ENCODE measurements at places on chromosomes 16 and 17.

- no peak for DNase-seq
These were observed 266.4 kb upstream of the RPL38 start for GRCh38 chr17:73936908-73937627.

DNA sequence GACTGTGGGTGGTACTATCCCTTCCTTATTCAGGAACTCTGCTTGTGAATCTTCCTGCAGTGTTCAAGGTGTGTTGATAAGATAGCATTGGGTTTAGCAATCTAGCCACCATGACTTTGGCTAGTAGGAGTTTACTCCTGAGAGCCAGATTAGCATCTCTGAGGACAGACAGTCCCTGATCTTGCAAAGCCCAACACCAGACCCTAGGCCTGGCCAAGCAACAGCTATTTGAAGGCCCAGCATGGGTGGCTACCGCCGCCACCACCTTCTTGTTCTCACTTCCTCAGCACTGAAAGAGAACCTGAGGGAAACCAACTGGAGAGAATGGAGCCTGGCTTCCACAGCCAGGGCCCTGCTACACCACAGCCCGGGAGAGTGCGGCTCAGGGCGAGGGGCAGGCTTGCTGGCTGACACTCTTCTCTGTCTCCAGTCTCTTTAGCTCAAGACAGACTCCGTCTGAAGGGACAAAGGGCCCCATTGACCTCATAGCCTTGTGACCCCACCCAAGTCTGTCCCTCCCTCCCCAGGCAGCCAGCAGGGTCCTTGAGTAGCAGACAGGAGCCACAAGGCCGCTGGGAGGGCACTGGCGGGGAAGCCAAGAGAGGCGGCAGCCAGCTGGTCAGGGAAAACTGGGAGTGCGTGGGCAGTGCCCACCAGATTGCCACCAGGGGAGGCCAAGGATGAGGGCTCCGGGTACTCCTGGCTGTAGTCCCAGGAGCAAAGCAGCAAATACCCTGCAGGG is 10.9 kb upstream of the ARHGAP23 start:
- DNase-seq, result no peak

GRCh38 chr17:28570716-28571360 is 486 bp downstream of the PIGS start:
- peak; percentile 58 for DNase-seq

- no peak for DNase-seq
These were observed 12.6 kb upstream of the CLUH start for GRCh38 chr17:2723997-2724783.

DNA sequence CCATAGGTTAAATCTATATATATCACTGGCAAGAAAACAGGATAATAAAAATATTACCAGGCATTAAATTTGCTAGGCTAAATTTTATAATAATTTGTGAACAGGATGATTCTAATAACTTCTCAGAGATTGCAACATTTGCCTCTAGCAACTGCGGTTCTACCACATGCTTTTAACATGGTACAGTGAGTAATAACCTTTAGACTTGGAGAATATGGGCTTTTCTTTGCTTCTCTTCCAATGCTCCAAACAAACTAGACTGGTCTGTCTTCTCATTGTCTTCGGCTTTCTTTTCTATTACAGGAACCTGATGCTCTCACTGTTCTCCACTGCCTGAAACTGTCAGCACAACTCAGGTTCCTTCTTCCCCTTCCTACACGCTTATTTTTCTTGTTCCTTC is 80.6 kb downstream of the CA4 start:
- DNase-seq, result no peak

- DNase-seq, result no peak
These were observed 174.4 kb upstream of the TOX3 start for GRCh38 chr16:52721331-52721730.

DNA sequence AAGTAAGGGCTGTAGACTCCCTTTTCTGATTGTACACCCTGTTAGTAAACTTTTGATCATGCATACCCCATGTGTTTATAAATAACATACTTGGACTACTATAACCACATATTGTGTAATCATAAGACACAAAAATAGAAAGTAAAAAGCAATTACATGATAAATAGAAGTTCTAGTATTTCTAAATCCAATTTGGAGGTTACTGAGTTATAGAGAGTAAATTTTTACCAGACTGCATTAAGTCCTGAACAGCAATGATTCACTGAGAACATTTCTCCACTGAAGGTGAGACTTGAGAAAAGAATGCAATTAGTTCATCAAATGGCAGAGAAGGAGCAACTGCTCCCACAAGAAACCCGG is 7.7 kb upstream of the TBKBP1 start:
- DNase-seq, result no peak

- DNase-seq, result no peak
These were observed 8.2 kb downstream of the SPNS2 start for GRCh38 chr17:4506892-4507291.

DNA sequence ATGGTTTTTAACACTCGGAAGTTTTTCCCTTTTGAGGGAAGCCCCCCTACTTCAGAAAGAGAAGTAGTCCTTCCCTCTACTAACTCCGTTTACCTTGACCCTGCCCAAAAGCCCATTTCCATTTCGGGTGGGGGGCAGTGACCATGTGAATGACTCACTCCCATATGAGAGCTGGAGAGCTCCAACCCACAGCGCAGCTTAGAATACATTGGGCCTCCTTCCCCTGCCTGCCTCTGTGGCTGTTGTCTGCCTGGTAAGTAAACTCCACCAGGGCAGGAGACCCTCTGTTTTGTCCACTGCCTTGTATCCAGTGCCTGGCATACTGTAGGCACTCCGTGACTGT is 985 bp downstream of the SGSM2 start:
- DNase-seq, result no peak

- DNase-seq, result peak; percentile 96
These were observed at the start of gene JMJD6 for GRCh38 chr17:76726231-76726775. Gene JMJD6 (minus strand): TSS chr17:76726606. CDS start chr17:76726475, 131 bp downstream.

DNA sequence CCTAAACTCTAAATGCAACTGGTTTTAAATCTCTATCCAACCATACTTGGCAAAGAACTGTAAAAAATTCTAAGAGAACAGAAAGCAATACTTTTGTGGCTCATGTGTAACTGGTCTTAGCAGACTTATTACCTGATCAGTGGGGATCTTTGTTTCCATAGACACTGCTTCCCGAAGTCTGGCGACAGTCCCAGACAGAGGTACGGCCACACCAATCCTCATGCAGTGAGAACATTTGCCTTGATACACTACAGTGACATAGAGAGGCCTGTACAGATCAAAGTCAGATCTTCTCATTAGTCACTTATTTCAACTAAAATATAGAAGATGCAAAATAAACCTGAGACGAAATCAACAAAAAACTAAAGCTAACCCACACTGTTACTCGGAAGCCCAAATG is 43.9 kb downstream of the USP31 start:
- DNase-seq, result no peak

All from activated naive CD4-positive, alpha-beta T cell treated with Interleukin-2 at 50 U/mL for 16 hours (primary cell).